NCI-H2081 treated with DMSO at 0.1 percent for 48 hours (cell line): ENCODE measurements at places on chromosomes 6 and 20.

DNA sequence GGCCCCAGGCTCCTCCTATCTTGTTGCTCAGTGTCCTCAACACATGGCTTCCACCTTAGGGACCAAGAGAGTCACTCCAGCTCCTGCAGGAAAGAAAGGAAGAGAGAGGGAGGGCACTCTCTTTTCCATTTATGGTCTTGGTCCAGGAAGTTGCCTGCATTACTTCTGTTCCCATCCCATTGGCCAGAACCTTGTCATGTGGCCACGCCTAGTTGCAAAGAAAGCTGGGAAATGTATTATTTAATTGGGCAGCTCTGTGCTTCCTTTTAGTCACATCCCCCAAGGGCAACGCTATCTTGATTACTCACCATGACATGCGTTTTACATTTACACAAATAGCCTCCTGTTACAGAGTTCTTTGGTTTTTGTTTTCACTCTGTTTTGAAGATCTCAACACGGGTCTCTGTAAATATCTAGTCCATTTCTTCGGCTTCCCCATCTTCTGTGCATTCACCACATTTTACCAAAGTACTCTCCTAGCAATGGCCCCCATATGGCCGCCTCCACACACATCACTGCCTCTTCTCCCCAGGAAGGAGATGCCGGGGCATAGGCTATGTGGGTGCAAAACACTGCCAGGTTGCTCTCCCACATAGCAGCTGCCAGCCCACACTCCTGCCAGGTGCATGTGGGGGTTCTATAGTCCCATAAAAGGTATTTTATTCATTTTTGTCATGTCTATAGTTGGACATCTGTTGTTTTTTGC is 35.7 kb upstream of the ZMYND8 start:
- no peak for DNase-seq

DNA sequence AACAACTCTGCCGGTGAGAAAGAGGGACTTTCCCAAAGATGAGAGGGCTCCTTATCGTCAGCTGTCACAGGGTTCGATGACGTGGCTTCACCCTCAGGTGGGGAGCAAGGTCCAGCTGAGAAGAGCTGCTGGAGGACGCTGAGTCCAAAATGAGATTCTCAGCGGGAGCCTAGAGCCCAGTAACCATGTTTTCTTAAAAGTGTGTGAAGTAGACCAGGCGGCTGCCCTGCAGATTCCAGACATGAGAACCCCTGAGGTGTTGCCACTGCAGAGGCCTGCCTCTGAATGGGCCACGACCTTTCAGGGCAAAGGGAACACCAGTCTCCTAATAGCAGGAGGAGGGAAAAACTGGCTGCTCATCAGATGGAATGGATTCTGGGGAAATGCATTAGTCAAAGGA is 375.1 kb downstream of the BTBD9 start:
- no peak for DNase-seq

DNA sequence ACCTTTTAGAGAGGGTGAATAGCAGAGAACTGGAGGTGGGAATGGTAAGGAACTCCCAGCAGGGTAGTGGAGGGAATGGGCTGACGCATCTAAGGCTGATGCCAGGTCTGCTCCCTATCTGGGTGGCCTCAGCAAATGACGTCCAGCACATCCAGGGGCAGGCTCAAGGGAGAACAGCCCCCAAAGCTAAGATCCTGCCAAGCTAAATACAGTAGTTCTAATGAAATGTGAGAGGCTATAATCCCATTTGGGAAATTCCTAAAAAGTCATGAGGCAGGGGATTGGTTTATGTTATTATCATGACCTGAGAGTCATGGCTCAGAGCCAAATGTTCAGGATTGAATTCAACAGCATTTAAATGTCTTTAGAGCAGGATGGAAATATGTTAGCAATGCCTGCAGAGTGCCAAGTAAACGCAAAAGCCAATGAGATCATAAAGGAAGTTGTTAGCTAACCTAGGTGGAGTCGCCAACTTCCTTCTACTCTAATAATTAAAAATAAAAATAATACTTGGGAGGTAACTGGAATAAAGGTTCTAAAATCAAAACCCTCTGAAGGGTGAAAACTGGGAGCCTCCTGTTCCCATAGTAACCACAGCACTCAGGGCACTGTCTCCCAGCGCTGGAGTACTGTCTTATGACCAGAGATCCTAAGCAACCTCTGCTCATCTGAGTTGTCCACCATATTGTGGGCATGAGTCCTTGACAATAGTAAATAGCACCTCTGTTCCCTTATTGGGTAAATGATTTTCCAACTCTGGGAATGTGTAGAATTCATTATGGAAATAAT is 34.8 kb downstream of the IYD start:
- DNase-seq: no peak

GRCh38 chr20:51946586-51946985 is 144.3 kb upstream of the SALL4 start:
- no peak for DNase-seq
